ENCODE measurements at places on chromosomes 5 and 9. TPM values are rescaled to one million over a fixed set of nuclear protein-coding genes. Genes with fewer than 3 reads are reported as not detected.

The IL5 gene
- not detected for polyA plus RNA-seq

DNA sequence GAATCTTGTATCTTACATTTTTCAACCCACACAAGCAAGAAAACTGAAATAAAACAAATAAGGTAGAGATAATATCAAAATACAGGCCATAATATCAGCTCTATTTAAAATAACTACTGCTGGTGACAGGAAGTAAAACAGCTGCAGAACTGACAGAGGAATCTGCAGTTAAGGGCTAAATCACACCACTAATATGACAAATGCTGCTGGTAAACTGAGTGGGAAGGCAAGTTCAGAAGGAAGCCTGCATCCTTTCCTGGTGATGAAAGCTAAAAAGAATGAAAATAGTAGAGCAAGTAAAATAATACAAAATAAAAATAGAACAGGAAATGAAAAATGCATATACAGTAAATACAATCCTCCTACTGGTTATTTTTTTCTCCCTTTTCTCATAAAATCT lies 1293.7 kb upstream of the C9orf72 start:
- H3K27ac ChIP-seq = no peak overlapping the region
- H3K4me3 ChIP-seq = no peak overlapping the region
- no peaks in the 10 kb centered on the region for H3K36me3 ChIP-seq
- no peaks in the 10 kb centered on the region for H3K27me3 ChIP-seq
- no peaks in the 10 kb centered on the region for H3K4me1 ChIP-seq

DNA sequence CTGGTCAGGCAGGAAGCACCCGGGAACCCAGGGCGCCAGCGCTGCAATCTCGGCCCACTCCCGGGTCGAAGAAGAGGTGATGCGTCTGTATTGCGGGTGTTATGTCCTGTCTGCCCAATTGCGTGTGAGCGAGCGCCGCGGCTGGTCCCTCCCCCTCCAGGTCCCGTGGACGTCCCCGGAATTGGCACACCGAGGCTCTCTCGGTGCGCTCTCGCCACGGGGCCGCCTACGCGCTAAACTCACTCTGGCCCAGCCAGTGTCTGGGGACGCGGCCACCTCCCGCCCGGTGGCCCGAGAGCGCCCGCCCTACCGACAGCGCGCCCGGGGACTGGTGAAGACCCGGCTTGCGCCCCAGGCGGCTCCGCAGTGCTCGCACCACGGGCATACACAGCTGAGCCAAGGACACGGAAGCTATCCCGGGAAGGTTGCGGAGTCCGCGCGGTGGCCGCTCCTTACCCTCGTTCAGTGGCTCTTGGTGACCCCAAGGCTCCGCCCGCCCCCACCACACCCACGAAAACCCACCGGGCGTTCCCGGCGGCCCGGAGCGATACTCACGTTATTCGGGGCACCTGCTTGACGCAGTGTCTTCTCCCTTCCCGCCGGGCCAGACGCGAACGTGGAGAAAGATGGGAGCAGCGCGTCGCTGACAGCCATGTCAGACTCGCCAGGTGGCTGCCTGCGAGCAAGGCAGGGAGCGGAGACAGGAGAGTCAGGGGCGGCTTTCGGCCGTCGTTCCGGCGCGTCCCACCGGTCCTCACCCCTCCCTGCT lies 1.0 kb downstream of the KLF4 start:
- peaks cover 4% of the 10 kb centered on the region for H3K27me3 ChIP-seq
- no peak overlapping the region for H3K4me3 ChIP-seq
- H3K36me3 ChIP-seq = no peaks in the 10 kb centered on the region
- no peak overlapping the region for H3K27ac ChIP-seq
- peak; percentile 23 for DNase-seq
- peaks cover 25% of the 10 kb centered on the region for H3K4me1 ChIP-seq

- H3K4me3 ChIP-seq = no peak overlapping the region
- no peaks in the 10 kb centered on the region for H3K27me3 ChIP-seq
- H3K27ac ChIP-seq = no peak overlapping the region
- H3K36me3 ChIP-seq = no peaks in the 10 kb centered on the region
These were observed 156.9 kb downstream of the COL23A1 start for GRCh38 chr5:178433273-178433775.

DNA sequence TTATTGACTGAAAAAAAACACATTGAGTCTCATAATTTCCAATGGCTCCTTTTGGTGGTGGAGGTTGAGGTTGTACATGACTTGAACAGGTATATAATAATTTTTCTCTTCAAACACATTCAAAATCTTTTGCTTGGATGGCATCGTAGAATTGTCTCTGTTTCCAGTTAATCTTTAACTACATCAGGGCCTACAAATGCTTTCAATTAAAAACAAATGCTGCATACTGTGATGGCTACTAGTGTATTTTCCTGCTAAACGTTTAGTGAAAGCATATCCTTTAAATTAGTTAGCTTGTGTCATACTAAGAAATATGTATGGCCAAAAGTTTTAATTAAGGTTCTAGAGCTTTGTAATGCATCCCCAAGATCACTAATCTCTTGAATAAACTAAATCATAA lies 313.8 kb downstream of the SLF1 start:
- H3K36me3 ChIP-seq = no peaks in the 10 kb centered on the region
- no peaks in the 10 kb centered on the region for H3K4me1 ChIP-seq
- no peak overlapping the region for H3K4me3 ChIP-seq

DNA sequence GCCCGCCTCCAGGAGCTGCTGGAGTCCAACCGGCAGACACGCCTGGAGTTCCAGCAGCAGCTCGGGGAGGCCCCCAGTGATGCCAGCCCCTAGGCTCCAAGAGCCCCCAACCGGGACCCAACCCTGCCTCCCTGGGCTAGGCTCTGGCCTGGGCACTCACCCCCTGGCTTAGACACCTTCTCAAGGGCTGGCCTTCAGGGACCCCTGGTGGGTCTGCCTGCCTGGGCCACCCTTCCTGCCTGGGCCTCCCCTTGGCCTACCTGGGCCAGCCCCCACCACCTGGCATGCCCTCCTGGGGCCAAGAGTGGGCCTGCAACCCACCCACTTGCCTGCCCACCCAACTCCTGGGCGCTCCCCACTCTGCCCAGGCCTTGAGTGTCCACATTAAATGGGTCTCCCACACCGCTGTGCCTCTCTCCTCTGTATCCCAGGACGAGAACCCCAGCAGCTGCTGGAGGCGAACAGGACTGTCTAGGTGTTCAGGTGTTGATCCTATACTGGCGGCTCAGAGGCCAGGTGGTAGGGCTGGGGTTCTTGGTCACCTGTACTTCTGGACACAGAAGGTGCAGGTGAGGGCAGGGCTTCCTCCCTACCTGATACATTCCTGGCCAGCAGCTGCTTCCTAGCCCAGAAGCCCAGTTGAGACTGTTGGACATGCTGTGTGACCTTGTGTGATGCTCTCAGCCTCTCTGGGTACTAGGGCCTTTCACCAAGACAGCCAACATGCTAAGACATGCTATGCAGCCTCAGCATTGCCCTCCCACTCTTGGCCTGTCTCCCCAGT lies 3.6 kb downstream of the BBLN start:
- peaks cover 16% of the 10 kb centered on the region for H3K4me1 ChIP-seq
- peaks cover 30% of the 10 kb centered on the region for H3K36me3 ChIP-seq
- no peaks in the 10 kb centered on the region for H3K27me3 ChIP-seq
- H3K27ac ChIP-seq = no peak overlapping the region

GRCh38 chr9:99262949-99263418 lies 40.9 kb downstream of the SEC61B start:
- peaks cover 22% of the 10 kb centered on the region for H3K4me1 ChIP-seq
- H3K4me3 ChIP-seq = no peak overlapping the region
- no peak for DNase-seq
- H3K27me3 ChIP-seq = no peaks in the 10 kb centered on the region
- H3K36me3 ChIP-seq = no peaks in the 10 kb centered on the region

DNA sequence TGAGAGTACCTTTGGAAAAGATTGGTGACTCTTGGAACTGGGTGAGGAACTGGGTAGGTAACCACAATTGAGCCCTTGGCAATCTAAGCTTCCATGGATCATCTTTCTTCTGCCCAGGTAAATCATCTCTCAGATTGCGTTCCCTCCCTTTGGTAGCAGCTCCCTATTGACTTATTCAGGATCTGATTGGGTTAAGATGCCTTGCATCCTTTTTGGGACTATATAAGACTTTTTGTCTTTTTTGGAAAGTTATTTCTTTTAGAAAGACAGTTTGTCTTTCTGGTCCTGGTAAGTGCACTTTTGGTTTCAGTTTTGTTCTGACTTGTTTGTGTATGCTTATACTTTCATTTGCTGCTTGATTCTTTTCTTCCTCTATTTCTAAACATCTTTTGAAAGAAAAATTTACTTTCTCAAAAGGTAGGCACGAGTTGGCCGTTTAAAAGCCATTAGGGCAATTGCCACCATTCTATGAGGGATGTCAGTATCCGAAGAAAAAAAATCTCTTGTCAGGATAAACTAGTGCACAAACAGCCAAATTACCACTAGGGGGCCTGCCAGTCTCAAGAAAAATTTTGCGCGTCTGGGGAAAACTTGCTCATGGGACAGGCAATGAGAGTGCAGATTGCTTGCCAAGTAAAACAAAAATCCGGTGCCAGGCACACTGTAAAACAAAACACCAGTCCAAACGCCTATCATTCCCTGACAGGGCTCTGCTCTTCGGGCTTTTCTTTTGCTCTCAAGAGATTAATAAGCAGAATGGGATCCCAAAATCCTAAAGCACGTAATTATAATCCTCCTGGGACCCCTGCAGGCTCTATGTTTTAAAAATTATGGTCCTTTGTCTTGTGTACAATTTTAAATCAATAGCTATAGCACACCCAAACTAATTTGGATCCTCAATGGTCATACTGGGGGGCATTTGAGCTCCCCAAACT lies 12.8 kb downstream of the OR1J1 start:
- no peaks in the 10 kb centered on the region for H3K36me3 ChIP-seq
- peak overlapping the region; percentile 18 for H3K27ac ChIP-seq
- H3K27me3 ChIP-seq = no peaks in the 10 kb centered on the region

GRCh38 chr5:78799266-78800017 lies 150.9 kb upstream of the LHFPL2 start:
- H3K4me1 ChIP-seq = no peaks in the 10 kb centered on the region
- no peak for DNase-seq
- no peaks in the 10 kb centered on the region for H3K36me3 ChIP-seq

- no peak overlapping the region for H3K27ac ChIP-seq
- no peaks in the 10 kb centered on the region for H3K4me1 ChIP-seq
- H3K4me3 ChIP-seq = no peak overlapping the region
- DNase-seq = no peak
These were observed 10.4 kb downstream of the SWI5 start for GRCh38 chr9:128286440-128286839.

DNA sequence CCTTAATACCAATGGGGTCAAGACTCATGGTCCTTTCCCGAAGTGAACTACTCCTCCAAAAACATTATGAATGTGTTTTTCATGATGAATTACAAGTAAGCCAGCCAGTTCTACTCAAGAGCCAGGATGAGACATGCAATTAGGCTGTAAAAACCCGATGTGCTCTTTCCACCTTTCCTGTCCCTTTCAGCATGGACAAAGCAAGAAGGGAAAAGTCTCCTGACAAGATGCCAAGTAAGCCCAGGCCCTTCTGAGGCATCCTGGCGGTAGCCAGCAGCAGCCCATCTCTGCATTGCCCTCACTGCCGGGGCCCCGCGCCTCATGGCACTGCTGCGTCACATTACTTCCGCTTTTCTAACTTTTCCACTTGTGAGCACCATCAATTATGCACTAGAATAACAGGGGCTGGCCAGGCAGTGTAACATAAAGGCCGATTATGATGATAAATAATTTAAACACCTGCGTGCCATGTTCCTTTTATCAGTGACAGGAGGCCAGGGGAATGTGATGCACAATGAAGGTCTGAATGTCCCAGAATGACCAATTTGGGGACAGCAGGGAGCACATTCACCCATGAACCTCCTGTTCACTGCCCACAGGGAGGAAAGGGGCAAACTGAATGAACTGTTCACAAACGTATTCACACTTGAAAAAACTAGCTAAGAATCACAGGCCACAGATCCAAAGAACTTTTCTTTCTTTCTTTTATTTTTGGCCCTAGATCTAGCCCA lies 37.4 kb downstream of the EFNA5 start:
- H3K27me3 ChIP-seq = no peaks in the 10 kb centered on the region
- H3K4me3 ChIP-seq = no peak overlapping the region

DNA sequence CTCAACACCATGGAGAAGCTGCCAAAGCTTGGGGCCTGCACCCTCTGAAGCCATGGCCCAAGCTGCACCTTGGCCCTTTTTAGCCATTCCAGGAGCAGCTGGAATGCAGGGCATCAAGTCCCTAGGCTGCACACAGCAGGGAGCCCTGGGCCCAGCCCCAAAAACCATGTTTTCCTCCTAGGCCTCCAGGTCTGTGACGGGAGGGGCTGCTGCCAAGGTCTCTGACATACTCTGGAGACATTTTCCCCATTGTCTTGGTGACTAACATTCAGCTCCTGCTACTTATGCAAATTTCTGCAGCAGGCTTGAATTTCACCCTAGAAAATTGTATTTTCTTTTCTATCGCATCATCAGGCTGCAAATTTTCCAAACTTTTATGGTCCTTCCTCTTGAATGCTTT lies 64.6 kb downstream of the ELOVL7 start:
- DNase-seq = no peak
- H3K36me3 ChIP-seq = no peaks in the 10 kb centered on the region
- H3K27me3 ChIP-seq = no peaks in the 10 kb centered on the region
- H3K4me3 ChIP-seq = no peak overlapping the region
- H3K27ac ChIP-seq = no peak overlapping the region

All from CD4-positive, alpha-beta memory T cell (primary cell).